ENCODE measurements at places on chromosomes 6 and 20.

DNA sequence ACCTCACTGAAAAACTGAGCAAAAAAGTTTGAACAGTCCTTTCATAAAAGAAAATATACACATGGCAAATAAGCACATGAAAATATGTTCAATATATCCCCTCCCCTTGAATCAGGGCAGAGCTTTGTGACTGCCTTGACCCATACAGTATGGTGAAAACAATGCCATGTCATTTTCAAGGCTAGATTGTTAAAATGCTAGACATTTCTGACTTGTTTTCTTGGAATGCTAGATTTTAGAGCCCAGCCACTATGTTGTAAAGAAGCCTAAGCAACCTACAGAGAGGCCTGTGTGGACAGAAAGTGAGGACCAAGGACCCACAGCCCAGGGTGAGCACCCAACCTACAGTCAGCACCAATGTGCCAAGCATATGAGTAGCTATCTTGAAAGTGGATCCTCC lies 17.1 kb upstream of the ASF1A start:
- DNase-seq: no peak

DNA sequence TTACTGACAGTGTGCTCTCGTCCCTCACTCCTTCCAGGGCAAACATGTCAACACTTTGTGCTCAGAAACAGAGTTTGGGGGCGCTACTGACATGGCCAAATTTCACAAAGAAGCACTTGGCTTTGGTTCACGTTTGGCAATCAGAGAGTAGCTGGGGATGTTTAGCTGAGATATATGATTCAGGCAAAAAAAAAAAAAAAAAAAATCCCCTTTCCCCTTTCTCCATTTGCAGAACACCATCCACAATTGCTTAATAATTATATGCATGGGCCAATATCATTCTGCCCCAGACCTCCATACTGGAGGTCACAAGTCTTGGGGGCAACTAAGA lies 128.4 kb upstream of the ADGRF1 start:
- no peak for DNase-seq

GRCh38 chr6:144737998-144738397 lies 452.9 kb downstream of the UTRN start:
- DNase-seq: peak; percentile 22

- DNase-seq: no peak
These were observed 5.0 kb upstream of the BTN2A1 start for GRCh38 chr6:26452631-26453235.

DNA sequence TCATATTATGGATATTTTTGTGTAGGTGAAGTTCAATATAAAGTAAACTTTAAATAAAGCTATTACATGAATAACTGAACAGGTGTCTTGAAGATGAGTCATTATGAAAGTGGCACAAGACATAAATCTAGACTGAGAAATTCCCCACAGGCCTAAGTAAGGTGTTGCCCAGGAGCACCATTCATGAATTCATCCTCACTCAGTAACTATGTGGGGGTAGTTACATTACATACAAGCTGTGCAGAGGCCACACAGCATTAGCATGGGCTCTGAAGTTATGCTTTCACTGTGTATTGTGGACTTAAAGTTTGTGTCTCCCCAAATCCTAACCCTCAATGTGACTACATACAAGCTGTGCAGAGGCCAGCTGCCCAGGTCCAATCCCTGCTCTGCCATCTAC lies 65.9 kb downstream of the BCAS1 start:
- no peak for DNase-seq

DNA sequence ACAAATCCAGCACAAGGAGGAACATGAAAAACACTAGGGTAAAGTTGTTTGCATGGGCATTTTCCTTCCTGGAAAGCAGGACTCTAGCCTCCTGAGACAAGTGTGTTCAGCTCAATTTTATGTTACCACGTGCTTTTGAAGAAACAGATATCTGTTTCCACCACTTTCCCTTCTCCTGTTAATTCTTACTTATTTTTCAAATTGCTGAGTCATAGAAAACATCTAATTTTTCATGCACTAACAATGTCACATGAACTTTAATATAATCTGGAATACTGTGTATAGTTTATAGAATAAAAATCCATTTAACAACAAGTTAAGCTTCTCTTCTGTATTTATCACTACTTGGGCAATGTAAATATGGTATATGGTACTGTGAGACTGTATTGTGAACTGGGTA lies 174.2 kb downstream of the ISM1 start:
- DNase-seq: no peak

- no peak for DNase-seq
These were observed 6.9 kb upstream of the CD40 start for GRCh38 chr20:46111028-46111835.

DNA sequence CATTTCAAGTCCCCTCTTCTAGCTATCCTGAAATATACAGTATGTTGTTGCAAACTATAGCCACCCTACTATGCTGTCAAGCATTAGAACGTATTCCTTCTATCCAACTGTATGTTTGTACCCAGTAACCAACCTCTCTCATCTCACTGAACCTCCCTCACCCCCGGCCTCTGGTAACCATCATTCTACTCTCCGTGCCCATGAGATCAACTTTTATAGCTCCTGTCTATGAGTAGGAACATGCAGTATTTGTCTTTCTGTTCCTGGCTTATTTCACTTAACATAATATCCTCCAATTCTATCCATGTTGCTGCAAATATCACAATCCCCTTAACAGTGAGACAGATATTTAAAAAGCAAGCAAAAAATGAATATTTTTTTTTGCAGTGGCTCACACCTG lies 196.9 kb downstream of the PAX1 start:
- DNase-seq: no peak
